Left kidney (tissue), 8 donors: ENCODE measurements at places on chromosomes 7 and 10. TPM values are rescaled to one million over a fixed set of nuclear protein-coding genes. Genes with fewer than 3 reads are reported as not detected.
A peak's percentile ranks its signal among the peaks of the same experiment; 100 is the strongest.

- no peak for DNase-seq
These were observed 60.0 kb upstream of the ORC5 start for GRCh38 chr7:104267701-104268368.

DNA sequence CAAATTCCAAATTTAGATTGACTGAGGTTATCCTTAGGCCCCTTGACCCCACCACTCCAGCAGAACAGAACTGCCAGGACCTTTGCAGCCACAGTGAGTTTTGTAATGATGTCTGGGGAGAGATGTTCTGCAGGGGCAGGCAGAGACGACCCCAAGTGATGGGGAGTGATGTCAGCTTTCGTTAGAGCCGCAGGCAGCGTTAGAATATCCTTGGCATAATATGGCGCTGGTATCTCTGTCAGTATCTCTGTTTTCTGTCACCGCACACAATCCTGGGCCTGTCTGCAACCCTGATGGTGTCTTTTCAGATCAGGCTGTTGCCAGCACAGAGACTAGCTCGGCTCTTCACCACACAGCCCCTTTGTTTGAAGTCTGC lies 1083.6 kb downstream of the KCNMA1 start:
- no peak for DNase-seq

GRCh38 chr10:84607044-84607443 lies 278.7 kb downstream of the CCSER2 start:
- DNase-seq: no peak

GRCh38 chr10:28984431-28984830 lies 304.4 kb upstream of the LYZL1 start:
- no peak for DNase-seq

GRCh38 chr10:123512901-123513775 lies 153.0 kb upstream of the GPR26 start:
- no peak for DNase-seq

DNA sequence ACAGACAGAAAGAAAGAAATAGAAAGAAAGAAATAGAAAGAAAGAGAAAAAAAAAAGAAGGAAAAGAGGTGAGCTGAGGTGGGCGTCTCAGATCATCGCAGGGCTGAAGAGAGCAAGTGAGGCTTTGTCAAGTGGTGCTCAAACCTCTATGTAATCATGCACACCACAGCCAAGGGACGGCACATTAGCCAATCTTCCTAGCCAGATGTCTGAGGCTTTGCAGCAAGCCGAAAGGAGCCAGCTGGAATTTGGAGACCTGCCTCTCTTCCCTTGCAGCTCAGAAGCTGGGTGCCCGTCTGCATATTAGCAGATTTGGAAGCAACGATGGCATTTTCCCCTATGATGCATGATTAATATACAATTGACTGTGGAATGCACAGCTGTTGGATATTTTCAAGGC lies 52.5 kb downstream of the ADRA2A start:
- no peak for DNase-seq

DNA sequence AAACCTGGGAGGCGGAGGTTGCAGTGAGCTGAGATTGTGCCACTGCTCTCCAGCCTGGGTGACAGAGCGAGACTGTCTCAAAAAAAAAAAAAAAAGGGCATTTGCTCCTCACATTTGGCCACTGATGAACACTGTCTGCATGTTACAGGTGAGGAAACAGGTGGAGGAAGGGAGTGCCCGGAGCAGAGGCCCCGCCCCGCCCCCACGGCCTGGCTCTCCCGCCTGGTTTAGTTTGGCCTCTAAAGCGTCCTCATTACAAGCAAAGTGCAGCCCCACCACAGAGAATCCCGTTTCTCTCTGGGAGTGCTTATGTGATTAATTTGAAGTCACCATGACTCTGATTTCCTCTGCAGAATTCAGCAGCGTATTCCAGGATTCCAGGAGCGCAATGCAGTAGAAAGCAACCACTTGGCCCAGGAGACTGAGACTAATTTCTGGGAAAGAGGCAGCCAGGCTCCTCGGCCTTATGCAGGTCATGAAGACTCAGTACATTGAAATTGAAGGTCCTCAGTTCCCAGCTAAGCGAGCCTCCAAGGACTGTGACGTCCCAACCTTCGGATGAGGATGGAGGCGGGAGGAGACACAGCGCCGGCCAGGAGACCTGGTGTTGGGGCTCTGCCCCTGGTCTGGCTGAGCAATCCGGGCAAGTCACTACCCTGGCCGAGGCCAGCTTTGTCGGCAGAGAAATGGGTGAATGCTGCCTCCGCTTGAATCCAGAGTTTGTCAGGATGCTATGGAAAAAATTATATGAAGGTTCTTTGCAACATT lies 44.7 kb downstream of the RBM17 start:
- no peak for DNase-seq

- DNase-seq: no peak
These were observed 225.7 kb downstream of the RPS24 start for GRCh38 chr10:78259391-78259790.

DNA sequence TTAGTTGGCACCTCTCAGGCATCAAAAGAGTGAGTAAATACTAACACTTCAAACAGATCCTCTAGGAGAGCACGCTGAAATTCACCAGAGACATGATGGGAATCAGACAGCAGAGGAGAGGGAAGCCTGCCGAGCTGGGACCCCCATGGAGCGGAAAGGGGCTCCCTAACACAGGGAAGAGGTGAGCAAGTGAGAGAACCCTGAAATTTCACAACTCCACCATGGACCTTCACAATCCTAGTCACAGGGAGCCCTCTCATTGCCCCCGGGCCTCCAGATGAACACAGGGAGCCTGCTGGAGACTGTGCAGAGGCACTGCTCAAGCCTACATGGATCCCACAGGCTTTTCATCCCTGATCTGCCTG lies 59.2 kb upstream of the ANTXRL start:
- DNase-seq: no peak

- DNase-seq: peak; percentile 26
These were observed 40.7 kb downstream of the OGDH start for GRCh38 chr7:44646921-44647636.

GRCh38 chr7:157502701-157503111 lies 165.9 kb downstream of the DNAJB6 start:
- no peak for DNase-seq

GRCh38 chr7:100506356-100506923 lies 22.7 kb downstream of the NYAP1 start:
- no peak for DNase-seq

GBX1 gene
- 0.22 TPM for polyA plus RNA-seq

GPR15LG gene
- polyA plus RNA-seq: 0.52 TPM
